ENCODE measurements at places on chromosomes 7 and 10.

DNA sequence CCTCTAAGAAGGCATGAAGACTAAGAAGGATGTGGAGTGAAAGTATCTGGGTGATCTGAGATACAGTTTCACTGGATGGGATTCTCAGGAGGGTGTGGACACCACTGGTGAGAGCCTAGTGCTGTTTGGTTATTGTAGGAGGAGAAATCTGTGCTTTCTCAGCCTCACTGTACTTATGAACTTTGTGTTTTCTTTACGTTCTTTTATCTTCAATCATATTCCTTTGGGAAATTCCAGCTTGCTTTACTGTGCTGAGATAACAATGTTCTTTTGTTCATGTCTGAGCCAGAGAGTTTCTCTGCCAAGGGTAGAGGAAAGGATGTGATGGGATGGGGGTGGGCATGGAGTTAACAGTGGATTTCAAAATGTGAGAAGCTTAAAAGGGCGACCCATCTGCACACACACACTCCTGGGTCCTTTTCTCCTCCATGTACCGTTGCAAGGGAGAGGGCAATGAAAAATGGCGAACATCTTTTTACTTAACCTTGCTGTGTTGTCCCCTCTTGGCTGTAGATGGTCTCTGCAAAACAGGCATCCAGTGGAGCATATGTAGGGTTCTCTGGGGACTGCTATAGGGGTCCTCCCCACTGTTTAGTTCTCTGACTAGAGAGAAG lies 25.0 kb upstream of the TAX1BP1 start:
- DNase-seq = no peak

DNA sequence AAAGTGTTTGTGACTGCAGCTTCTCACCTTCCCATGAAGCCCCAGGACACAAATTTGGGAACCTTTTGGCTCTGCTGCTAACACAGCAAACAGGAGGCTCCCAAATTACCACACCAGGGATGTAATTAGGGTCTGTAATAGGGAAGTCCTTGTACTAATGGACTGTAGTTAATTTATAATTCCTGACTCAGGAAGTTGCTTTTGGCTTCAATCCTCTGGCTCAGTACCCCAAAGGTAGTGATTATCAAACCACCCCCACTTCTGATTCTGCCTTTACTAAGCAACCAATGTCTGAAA lies 3.8 kb upstream of the MALSU1 start:
- DNase-seq = no peak

DNA sequence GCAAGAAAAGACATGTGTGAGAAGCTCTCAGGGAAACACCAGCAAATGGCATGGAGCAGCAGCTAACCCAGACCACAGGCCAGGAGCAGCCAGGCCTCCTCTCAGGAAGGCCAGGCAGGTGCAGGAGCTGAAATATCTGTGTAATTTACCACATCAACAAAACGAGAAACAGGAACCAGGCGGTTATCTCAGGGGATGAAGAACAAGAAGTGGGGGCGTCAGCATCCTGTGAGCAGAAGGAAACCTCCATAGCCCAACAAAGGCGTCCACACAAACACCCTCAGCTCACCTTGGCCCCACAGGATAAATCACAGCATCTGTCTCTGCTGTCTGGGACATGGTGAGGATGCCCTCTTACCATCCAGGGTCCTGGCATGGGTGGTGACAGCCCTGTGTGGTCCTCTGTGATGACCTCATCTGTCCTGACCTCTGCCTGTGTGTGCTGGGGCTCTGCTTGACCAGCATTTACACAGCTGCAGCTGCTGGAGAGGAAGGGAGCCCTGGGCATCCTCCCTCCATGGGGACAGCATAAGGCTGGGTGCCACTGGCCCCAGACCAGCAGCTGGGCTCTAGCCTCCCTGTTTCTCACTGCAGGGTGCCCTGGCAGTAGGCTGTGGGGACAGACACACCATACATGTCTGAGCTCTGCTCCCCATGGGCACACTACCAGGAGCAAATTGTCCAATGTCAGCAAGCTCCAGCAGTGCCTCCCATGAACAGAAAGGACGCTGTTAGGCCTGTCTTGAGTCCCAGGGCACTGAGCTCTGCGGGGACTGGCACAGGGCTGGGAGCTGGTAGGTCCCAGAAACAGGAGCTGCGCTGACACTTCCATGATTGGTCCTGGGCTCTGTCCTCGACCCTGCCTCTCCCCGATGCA lies 34.6 kb downstream of the ANXA8 start:
- no peak for DNase-seq

GRCh38 chr10:13837966-13838365 lies 251.2 kb downstream of the PRPF18 start:
- DNase-seq = no peak

DNA sequence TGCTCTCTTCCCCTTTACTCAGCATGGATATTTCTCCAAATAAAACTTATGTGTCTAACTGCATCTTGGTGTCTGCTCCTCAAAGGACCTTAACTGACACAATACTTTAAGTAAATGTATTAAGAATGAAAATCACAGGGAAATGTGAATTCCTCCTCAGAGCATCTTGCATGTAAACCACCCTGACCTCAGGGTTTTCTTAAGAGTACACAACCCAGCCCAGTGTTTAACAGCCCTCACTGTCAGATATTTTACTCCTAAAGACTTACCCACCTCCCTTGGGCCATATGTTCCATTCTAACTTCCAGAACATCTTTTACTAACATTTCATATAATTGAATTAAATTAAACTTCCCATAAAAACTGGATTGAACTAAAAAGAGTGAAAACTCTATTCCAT lies 315.3 kb downstream of the HPSE2 start:
- no peak for DNase-seq

GRCh38 chr7:94556028-94556427 lies 46.4 kb downstream of the CASD1 start:
- no peak for DNase-seq

DNA sequence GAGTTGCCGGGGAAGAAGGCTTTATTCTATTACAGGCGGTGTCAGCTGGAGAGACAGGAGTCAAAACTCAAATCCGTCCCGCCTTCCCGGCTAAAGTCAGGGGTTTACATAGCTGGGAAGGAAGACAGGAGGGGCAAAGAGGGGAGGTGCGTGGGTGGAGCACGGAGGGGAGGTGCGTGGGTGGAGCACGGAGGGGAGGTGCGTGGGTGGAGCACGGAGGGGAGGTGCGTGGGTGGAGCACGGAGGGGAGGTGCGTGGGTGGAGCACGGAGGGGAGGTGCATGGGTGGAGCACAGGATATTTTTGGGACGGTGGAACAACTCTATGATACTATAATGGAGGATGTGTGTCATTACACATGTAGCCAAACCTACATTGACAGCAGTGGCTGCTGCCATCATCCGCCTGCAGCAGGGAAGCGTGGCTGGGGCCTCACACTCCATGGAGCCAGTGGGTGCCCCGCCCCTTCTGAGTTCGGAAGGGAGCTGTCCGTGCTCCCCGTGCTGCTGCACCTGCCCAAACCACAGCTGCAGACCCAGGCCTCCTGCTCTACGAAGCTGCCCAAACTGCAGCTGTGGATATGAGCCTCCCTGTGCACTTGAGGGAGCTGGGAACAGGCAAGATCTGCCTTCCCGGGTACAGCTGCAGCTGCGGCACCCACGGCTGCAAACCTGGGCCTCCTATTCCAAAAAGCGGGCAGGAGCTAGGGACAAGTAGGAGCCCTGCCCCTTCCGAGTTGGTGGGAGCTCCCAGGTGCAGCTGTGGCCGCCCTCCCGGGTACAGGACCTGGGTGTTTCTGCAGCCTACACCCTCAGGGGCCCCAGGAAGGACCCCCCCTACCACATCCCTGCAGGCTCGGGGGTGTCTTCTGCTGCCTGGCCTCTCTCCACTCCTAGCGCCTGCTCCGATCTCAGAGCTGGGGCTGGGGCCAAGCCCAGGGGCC lies 119.4 kb downstream of the DYNC2I1 start:
- DNase-seq = no peak

DNA sequence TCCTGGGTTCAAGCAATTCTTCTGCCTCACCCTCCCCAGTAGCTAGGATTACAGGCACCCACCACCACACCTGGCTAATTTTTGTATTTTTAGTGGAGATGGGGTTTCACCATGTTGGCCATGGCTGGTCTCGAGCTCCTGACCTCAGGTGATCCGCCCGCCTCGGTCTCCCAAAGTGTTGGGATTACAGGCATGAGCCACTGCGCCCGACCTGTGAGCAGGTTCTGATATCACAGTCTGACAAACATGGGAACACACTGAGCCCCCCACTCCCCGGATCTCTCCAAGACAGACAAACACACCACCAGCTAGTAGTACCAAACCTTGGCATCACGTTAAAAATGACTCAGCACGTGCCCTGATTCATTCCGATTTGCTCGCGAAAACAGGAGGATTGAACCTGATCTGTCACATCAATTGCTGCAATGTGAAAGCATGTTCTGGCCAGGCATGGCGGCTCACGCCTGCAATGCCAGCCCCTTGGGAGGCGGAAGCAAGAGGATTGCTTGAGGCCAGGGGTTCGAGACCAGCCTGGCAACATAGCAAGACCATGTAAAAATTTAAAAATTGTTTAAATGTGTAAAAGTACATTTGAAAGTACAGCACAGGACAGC lies 106.5 kb downstream of the SMURF1 start:
- no peak for DNase-seq

DNA sequence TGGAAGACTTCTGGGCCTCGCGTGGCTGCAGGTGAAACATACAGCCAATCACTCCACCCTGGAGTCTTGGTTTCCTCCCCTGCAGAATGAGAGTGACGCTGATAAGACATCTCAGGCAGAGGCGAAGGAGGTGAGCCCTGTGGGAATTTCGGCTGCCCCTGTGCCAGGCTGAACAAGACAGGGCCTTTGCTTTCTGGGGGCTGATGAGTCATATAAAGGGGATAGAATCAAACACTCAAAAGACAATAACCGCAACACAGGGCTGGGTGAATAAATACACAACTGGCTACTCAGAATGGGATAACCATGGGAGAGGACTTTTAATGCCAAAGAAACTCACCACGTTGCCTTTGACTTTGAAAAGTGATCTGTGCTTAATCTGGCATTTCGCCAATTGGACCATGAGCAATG lies 143.8 kb downstream of the KCNMA1 start:
- DNase-seq = no peak

GRCh38 chr7:148735141-148735540 lies 36.4 kb downstream of the CUL1 start:
- DNase-seq = no peak

- DNase-seq = no peak
Measured at GRCh38 chr10:131975796-131976195, 5.9 kb downstream of the BNIP3 start.

- no peak for DNase-seq
Measured at GRCh38 chr7:107874605-107875446, 16.2 kb upstream of the DLD start.

- no peak for DNase-seq
Measured at GRCh38 chr10:16381083-16381482, 55.7 kb upstream of the PTER start.

DNA sequence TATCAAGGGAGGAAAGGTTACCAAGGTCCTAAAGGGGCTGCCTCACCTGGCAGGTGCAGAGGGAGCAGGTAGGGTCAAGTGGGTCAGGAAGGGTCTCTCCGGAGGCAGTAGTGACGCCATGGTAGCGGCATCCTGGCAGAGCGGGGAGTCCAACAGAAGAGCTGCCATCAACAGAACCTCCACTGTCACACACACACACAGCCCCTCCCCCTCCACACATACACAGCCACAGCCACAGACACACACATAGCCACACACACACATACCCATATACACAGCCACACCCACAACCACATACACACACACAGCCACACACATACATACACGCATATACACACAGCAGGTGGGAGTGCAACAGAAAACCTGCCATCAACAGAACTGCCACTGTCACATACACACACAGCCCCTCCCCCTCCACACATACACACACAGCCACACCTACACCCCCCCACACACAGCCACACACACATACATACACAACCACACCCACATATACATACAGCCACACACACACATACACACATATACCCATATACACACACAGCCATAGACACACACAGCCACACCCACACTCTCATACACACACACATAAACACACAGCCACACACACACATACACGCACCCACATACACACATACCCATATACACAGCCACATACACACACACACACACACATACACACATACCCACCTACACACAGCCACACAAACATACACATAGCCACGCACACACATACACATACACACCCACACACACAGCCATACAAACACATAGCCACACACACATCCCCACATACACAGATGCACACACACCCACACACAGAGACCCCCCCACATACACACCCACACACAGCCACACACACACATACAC lies 23.1 kb downstream of the KCP start:
- no peak for DNase-seq

- DNase-seq = no peak
Measured at GRCh38 chr10:58588673-58589265, 76.1 kb downstream of the BICC1 start.

DNA sequence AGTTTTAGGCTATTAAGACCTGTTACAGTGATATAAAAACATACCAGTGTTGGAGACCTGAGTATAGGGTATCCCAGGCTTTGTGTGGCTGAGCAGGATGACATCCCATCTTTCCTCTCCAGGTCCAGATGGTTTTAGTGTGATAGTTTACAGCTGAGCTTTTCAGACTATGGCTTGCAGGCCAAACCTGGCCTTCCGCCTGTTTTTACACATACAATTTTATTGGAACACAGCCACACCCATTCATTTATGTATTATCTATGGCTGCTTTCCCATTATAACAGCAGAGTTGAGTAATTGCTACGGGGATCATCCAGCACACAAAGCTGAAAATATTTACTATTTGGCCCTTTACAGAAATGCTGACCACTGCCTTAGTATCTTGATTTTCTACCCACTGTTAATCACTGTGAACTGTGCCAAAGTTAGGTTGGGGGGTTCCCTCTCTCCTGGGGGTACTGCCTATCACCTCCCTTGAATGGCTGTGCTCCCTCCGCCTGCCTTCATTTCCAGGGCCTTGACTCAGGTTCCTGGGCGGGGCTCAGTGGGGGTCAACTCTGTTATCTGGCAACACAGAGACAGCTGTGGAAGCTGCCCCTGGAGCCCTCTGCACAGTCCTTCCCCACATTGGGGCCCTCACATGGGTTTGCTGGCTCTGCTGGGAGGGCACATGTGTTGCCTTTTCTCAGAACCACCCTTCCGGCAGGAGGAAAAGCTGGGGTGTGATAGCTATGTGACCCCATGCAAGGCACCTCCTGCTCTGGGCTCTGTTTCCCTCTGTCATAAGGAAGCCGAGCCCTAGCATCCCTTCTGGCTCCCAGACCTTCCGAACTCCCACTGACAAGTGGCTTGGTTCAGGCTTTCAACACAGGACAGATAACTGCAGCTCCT lies 40.3 kb upstream of the SH2D4B start:
- no peak for DNase-seq

GRCh38 chr7:99380823-99381663 lies 6.5 kb downstream of the ARPC1B start:
- DNase-seq = no peak

Measured in D721Med (cell line).